ENCODE measurements at places on chromosomes 2 and 18. TPM values are rescaled to one million over a fixed set of nuclear protein-coding genes. Genes with fewer than 3 reads are reported as not detected.

Gene ALPI
- total RNA-seq: not detected

Gene PNO1
- 34.1 TPM for total RNA-seq

Gene CPO
- total RNA-seq: 0.62 TPM

Gene CAPN14
- not detected for total RNA-seq

Gene DNER
- not detected for total RNA-seq

Gene MROH2A
- not detected for total RNA-seq

Gene SERPINB3
- total RNA-seq: not detected

Gene VWA3B
- not detected for total RNA-seq

Gene TXNDC2
- 0.06 TPM for total RNA-seq

Gene C2orf80
- 7.4 TPM for total RNA-seq

DNA sequence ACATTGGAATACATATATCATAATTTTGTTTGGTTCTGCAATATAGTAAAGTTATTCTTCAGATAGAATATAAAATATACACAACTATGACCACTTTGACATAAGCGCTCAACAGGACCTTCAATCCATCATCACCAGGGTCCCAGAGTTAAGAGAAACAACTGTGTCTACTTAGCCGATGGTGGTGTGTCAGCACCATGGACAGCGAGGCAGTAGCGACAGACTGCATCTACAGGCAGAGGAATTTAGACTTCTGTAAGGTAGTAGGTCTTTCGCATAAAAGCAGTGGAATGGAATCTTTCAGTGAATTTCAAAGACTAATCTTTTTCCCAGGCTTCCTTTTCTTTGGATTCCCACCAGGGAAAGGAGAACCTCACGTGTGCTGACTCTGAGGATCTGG, 20.5 kb upstream of the LRPPRC start:
- no peak for DNase-seq

- no peak for DNase-seq
Measured at GRCh38 chr2:86417961-86418360, 23.2 kb upstream of the KDM3A start.

- no peak for DNase-seq
Measured at GRCh38 chr2:8096484-8096883, 585.4 kb upstream of the ID2 start.

DNA sequence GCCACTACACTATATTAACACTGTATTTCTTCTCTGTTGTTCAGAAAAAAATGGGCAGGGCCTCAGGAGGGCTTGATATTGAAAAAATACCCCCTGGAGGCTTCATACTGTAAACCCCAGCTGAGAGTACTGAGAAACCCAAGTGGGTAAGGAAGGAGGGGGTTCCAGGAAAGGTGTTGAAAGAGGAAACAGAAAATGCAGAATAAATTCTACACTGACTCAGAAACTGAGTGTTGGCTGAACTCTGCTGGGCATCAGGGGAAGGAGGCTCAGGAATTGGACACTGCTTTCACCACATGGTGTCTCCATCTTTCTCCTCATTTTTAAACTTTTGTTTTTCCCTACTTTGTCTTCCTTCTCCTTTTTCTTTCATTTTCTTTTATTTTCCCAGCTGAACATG, 253.7 kb downstream of the DYM start:
- no peak for DNase-seq

- DNase-seq: no peak
Measured at GRCh38 chr18:79682894-79683625, 3.5 kb downstream of the CTDP1 start.

DNA sequence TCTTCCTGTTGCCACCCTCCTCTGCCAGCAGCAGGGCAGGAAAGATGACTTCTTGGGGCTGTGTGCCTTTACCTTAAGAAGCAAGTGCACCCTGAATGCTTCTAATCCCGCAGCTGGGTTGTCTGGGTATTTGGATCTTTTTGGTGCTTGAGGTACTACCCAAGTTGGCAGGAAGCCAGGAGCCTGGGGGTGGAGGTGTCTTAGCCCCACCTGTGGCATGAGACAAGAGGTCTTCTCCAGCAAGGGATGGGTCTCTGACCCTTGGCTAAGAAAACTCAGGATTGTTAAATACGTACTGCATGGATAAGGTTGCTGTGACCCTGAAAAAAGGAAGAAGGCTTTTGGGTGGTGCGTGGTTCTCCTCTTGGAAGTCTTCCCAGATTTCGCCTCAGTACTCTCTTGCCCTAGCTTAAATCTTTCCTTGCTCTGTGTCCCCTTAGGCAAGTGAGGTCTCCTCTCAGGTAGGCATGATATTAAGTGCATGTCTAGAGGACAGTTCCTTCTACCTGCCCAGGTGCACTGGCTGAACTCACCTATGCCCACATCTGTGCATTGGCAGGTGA, 4.3 kb downstream of the HPCAL1 start:
- DNase-seq: peak; percentile 29

GRCh38 chr2:16218625-16219024, 278.3 kb downstream of the MYCN start:
- DNase-seq: peak; percentile 4

GRCh38 chr2:217798743-217799562, 203.8 kb downstream of the TNS1 start:
- peak; percentile 4 for DNase-seq

GRCh38 chr2:133072837-133073694, 403.1 kb upstream of the LYPD1 start:
- no peak for DNase-seq

DNA sequence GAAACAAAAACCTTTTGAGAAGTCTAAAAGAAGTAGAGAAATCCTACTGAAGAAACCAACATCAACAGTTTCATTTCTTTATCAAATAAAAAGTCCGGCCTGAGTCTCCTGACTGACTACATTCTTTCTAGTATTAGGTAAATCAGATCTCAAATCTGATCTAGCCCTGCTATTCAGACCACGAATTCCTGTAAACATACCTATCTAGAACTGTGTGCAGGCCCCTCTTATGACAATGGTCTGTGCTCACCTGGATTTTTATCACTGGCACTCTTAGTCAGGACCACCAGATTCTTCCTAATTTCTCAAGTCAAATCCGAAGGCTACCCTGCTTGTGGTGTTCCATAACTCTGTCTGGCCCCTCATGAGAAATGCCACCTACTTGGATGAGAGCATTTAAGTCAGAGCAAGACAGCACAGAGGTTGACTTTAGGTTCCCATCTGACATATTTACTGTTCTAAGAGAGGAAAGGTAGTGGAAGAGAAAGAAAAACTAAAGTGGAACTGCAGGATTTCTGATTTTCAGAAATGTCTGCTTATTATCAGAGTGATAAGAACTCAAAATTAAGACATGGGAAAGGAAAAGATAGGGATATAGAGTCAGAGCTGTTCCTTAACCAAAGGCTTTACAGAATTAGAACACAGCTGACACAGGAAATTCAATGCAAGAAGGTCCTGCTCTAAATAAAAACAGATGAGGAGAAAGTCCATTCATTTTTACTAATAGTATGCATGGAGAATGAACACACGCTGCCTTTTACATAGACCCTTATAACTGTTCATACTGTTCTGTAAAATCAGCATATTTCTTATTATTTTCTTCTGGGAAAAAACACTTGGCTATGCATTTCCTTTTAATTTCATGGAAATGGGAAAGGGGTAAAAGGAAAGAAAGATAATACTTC, 56.5 kb downstream of the SLC8A1 start:
- no peak for DNase-seq

DNA sequence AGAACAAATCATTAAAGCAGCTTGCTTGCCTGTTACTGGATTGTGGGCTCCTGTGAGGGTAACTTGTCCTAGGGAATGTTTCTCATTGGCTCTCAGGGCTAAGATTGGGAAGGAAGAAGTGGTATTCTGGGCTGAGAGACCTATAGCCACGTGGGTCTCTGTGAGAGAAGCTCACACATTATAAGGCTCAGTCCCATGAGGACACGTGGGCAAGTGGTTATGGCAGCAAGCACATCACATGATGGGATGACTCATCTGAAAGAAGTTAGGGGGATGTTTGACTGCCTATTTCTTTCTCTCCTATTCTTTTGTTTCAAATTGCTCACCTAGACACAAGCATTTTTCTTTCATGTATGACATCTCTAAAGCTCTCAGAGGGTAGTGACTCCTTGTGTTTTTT, 418.0 kb upstream of the ST6GAL2 start:
- DNase-seq: no peak

DNA sequence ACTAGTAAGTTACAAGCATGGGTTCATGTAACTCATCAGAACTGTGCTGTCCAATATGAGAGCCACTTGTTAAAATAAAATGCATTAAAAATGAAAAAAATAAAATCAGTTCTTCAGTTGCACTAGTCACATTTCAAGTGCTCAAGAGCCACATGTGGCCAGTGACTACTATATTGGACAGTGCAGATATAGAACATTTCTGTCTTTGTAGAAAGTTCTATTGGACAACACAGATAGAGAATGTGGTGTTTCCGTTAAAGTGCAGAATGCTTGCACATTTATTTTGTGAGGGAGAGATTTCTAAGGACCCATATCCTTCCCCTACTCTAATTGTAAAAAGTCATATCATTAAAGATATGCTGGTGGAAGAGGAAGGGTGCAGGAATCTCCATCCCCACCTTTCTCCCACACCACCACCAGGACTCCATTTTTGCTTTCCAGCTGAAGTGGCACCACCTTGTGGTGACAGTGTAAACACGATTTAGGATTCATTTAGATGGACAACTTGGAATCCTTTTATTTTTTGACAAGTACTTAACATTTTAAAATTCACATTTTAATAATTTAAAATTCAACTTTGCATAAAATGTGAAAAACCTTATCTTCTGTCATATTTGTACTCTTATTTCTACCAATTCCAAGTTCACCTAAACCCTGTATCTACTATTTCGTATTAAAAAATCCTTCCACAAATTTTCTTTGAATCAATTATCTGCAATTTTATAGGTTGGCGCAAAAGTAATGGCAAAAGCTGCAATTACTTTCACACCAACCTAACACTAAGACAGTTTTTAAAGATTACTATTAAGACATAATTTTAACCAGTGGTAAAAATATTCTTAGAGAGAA, 9.4 kb upstream of the CD302 start:
- DNase-seq: peak; percentile 68

GRCh38 chr2:76610451-76610850, 899.7 kb upstream of the GCFC2 start:
- DNase-seq: no peak

DNA sequence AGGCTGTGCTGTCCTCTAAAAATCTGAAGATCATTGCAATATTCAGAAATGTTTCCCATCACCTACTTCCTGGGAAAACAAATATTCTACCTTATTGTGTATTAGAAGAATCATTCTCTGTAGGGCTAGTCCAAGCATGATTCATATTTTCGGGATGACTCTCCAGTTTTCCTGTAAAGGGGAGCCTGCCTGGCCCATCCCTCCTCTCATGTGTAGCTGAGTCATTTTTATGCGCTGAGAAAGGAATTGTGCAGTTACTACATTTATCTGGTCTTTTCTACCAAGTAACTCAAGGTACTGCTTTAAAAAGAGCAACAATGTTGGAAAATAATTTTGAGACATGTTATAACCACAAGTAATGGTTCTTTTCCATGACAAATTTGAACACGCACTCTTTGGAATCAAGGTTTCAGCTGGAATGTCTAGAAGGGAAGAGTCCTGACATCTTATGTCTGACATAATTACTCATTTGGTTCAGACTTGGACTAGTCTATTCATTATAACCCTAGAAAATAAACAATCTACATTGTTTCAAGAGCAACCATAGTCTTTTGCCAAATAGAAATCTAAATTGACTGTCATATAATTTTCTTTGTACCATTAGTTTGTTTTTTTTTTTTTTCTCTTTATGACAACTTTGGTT, 6.6 kb downstream of the DSG3 start:
- DNase-seq: no peak

DNA sequence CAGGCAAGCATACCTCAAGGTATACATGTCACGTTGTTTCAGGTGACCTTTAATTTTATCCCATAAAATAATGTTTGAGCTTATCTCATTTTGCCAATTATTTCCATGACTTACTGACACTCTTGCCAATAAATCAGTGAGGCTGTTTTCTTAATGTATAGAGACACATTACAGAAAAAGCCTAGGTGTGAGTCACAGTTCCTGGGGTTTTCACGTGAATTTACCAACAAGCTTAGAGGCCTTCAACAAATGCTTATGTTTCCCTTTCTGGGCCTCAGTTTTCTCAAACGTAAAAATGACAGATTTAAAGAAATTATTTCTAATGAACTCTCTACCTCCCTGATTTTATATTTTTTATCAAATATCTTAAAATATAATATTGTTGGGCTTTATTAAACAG, 517.5 kb upstream of the SPHKAP start:
- no peak for DNase-seq

GRCh38 chr2:135052042-135052876, at the start of gene RAB3GAP1:
Gene RAB3GAP1 (plus strand): TSS chr2:135052292. CDS start chr2:135052308, 16 bp downstream.
- DNase-seq: peak; percentile 84
